ENCODE measurements at places on chromosomes 2 and 18.

GRCh38 chr2:101442042-101442666, 32.8 kb downstream of the RFX8 start:
- DNase-seq, result no peak

DNA sequence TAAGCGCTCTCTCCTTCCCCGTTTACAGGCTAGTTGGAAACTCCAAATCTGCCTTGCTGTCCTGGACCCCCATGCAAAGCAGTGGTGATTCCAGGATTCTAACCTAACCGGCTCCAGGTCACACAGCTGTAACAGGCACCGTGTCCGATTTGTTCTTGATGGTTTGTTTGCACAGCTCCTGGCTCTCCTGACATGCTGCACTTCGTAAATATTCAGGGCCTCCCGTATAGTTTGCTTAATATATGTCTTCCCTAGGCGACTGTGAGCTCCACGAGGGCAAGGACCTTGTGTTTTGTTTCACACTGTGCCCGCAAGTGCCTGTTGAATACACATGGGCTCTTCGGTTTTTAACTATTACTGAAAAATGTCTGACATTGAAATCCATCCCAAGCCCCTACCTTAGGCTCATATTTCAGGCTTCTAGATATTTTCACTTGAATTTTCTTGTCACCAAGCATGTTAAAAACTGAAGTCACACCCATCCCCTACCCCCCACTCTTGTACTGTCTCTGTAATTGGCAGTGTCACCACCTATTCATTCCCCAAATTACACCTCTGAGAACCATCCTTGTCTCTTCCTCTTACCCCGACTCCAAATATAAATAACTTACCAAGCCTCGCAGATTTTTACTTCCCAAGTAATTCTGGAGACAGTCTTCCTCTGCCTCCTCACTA, 1.0 kb upstream of the PUM2 start:
- DNase-seq, result no peak

DNA sequence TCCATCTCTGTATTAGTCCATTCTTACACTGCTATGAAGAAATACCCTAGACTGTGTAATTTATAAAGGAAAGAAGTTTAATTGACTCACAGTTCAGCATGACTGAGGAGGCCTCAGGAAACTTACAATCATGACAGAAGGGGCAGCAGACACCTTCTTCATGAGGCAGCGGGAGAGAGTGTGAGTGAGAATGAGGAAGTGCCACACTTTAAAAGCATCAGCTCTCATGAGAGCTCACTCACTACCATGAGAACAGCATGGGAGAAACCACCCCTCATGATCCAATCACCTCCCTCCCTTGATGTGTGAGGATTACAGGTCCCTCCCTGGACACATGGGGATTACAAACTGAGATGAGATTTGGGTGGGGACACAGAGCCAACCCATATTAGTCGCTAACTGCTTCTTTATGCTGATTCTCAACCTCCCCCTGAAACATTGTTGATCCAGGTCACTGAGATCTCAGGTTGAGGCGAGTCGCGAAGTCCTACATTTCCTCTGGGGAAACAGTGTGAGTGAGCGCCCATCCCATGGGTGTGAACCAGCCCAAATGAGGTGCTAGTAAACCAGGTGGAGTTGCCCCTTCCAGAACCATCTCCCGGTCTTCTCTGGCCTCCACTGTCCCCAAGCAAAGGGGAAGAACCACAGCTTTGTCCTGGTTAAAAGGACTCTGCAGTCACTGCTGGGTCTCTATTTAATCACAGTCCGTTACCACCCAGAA, 123.8 kb downstream of the CAPN13 start:
- DNase-seq, result no peak

GRCh38 chr2:62727876-62728566, 22.5 kb downstream of the EHBP1 start:
- no peak for DNase-seq

DNA sequence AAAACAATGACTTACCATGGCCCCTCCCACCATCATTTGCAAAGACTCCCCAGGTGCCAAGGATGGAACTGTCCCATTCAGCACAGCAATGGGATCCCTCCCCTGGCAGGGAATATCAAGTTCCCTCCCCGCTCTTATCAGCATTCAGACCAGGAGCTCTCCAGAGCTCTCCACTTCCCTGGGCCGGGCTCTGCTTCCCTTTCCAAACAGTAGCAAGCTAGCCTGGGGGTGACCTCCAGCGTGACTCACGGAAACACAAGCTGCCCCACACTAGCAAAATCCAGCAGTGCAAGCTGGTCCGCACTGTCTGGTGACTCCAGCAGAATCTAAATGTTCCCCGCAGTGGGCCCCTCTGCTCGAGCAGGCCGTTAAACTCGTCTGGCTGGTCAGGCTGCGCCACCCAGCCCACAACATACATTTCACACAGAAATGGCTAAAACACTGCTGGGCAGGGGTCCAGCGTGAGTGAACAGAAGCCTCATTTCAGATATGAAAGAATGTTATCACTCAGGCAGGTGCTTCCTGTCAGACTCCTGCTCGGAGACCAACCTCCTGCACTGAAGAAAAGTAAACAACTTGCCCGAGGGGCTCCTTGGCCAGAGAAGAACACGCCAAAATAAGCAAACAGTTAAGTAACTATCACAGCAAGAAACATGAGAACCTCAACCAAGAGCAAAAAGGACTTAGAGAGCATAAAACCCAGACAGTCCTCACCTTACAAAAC, 33.9 kb downstream of the STAT1 start:
- no peak for DNase-seq

- no peak for DNase-seq
These were observed 40.8 kb downstream of the PRPF40A start for GRCh38 chr2:152676461-152676860.

DNA sequence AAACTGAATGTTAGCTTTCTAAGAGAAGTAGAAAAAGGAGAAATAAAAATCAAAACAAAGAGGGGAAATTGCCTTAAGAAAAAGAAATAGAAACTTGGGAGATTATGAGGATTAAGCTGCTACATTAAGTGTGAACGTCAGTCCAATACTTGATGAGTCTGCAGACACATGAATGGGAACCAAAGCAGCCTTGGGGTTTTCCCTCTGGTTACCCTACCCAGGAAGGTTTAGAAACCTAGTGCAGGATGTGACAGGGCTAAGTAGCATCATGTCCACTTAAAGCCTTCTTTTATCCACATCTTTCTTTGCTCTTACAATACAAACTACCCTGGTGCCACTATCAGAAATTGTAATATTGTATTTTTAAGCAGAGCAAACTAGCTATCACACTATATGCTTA, 22.3 kb downstream of the SLC35F5 start:
- no peak for DNase-seq

DNA sequence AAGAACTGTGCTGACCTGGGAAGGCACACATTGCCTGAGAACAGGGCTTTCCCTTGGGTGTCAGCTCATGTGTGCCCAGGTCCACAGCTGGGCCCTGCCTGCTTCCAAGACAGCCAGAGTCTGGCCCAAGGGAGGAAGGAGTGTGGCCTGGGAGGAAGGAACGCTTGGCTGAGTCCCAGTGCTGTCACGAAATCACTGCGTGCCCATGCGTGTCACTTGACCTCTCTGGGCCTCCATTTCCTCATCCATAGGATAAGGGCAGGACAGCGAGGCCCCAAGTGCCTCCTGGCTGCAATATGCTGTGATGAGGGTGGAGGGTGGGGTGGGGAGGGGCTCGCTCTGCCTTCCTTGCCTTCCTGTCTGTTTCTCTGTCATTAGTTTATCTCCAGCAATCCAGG, 642 bp upstream of the KCNK3 start:
- no peak for DNase-seq

DNA sequence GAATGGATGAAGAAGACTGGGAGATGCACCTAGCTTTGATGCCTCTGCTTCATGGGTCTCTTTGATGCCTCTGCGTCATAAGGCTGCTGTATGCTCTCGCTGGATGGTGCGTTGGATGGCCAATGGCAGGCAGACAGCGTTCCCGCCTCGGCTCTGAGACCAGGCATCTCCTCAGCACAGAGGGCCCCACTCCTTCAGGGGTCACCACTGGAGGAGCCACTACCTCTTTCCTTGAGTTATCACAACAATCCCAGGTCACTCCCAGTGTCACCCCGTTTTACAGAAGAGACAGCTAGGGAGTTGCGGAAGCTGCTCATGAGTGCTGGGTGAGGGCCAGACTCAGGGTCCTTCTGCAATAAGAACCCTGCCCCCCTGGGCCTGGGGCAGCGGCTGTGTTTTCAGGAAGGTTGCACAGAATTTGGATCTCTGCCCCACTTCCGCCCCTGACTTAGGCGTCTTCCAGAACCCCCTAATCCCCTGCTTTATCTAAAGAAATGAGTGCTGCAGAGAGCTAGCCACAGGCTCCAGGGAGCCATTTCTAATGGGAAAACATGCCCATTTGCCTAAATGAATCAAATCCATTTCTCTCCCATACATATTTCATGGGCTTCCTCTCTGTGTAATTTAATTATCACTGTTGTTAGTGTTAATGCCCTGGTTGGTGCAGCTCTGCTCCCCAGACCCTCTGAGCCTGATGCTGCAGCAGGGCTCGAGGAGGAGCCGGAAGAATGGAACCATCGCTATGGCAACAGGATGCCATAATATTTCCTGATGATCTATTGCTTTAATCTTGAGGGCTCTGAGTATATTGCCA, 131.8 kb upstream of the HS6ST1 start:
- no peak for DNase-seq

GRCh38 chr2:182359027-182359989, 67.5 kb downstream of the PDE1A start:
- DNase-seq, result no peak

- DNase-seq, result no peak
These were observed 138.3 kb upstream of the STK17B start for GRCh38 chr2:196309691-196310090.

DNA sequence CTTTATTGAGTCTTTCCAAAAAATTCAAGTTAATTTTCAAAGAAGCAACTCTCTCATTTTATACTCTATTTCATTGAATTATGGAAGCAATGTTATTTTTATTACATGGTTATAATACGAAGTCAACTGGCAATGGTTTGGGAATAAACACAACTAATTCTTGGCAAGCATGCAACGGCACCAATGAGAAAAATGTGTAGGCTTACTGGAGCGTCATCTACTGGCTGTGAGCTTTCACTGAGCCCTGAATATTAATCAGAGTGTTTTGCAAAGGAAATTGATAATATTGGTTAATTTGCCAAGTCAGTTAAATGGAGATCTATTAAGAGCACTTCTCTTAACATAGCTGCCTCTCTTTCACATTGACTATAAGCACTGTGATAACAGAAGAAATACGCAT, 163.9 kb downstream of the IKZF2 start:
- no peak for DNase-seq

- DNase-seq, result no peak
These were observed 15.3 kb upstream of the ALLC start for GRCh38 chr2:3642521-3643215.

DNA sequence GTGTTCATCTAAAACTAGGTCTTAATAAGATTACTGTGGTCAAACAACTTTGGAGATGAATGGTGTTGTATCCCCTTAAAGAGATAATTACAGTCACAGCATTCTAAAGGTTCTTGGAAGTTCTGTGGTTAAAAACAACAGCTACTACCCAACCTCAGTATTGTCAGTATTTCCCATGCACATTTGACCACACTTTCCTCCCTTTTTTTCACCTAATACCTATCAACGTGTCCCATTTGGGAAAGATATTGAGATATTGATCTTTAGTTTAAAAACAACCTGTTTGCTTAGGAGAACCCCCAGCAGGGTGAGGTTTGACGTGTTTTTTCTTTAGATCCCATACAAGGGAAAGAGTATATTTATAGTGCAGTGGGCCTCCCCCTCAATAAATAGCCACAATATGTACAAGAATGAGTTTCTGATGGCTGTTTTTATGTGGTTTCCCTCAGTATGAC, 65.6 kb downstream of the WDR7 start:
- no peak for DNase-seq

GRCh38 chr18:11719050-11719449, 30.0 kb downstream of the GNAL start:
- DNase-seq, result no peak

DNA sequence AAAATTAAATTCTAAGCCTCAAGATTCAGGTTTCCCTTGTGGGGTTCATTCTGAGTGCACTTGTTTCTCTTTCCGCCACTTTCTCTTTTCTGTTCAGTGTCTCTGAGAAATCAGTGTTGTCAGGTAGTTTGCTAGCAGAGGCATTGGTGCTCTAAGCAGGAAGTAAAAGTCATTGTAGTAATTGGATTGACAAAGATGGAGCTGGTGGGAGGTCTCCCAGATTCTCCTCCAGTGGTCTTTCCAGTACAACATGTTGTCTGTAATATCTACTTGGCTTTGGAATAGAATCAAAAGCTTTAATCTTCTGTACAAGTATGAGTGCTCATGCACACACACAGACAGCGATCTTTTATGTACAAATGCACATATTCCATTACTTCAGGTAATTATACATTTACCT, 135.6 kb downstream of the KLHL14 start:
- DNase-seq, result no peak

GRCh38 chr2:60158262-60158661, 395.2 kb downstream of the BCL11A start:
- no peak for DNase-seq

DNA sequence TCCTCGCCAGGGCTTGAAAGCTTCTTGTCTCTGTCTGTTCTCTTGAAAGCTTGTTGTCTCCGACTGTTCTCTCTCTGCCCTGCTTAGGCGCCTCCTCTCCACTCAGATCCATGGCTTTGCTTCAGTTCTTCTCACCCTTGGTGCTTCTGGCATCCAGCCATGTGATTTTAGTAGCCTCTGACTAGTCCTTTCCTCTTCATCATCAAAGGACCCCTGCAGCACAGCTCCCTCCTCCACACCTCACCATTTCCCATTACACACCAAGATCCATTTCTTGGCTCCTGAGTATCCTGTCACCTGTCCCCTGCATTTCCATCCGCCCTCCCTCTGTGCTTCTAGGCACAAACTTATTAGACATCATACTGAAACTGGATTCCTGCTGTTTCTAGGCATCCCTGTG, 59.4 kb downstream of the ZNF236 start:
- DNase-seq, result no peak

GRCh38 chr2:49858657-49859056, 704.3 kb upstream of the FSHR start:
- DNase-seq, result no peak

GRCh38 chr2:226122041-226122440, 677.6 kb downstream of the IRS1 start:
- no peak for DNase-seq

DNA sequence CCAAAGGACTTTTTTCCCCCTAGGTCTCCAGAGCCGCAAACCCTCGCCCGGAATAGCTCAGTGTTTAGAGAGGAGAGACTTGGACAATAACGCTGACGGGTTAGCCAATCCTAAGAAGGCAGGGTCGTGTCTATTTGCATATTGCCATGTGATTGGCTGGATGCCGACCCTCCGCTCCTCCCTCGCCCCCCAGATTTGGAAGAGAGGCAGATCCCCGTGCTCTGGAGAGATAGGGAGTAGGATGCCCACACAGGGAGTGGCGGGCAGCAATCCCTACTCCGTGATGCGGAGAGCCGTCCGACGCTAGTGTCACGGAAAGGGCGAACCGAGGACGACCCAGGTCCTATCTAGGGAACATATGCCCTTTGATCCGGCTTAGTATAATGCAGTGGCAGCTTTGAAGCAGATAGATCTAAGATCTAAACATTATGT, 1.4 kb downstream of the WNT6 start:
- no peak for DNase-seq
